ENCODE measurements at places on chromosomes 7 and 10.

GRCh38 chr7:40916813-40917212, 782.0 kb downstream of the SUGCT start:
- DNase-seq: no peak

- no peak for DNase-seq
These were observed 197.1 kb downstream of the NRG3 start for GRCh38 chr10:82072124-82072523.

- DNase-seq: no peak
These were observed 125.7 kb upstream of the FAM3C start for GRCh38 chr7:121521711-121522400.

DNA sequence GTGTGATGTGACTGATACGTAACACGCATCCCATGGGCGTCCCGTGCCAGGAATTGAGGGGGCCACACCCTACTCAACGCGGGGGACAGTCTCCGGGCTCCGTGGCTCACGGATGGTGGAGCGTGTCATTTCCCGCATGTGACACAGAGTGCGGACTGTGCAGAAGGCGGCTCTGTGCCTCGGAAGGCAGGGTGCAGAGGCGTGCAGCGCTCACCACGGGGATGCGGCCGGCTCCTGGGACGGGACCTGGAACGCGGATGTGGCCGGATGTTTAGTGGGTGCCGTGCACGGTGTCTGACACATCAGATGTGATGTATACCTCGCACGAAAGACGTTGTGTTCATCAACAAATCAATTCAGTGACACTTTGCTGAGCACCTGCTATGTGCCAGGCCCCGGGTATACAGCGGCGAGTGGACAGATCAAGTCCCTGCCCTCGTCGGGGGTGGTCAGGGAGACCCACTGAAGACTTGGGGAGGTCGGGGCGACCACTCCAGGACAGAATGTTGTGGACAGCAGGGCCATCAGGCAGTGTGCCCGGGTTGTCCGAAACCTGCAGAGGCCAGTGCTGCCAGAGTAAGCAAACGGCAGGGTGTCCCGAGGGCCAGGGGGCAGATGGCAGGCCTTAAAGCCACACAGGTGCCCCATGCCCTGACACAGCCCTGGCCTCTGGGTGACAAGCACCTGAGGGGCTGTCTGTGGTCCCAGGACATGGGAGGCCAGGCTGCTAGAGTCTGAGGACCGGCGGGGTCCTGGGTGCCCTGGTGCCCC, 38.1 kb downstream of the MICALL2 start:
- no peak for DNase-seq

- DNase-seq: no peak
These were observed 30.0 kb upstream of the CDH23 start for GRCh38 chr10:71366690-71367089.
